ENCODE measurements at places on chromosomes 12 and 14.

- DNase-seq, result no peak
Measured at GRCh38 chr12:107360482-107360881, 267.1 kb upstream of the CRY1 start.

GRCh38 chr12:104702565-104703139, 245.9 kb downstream of the CHST11 start:
- DNase-seq, result no peak

DNA sequence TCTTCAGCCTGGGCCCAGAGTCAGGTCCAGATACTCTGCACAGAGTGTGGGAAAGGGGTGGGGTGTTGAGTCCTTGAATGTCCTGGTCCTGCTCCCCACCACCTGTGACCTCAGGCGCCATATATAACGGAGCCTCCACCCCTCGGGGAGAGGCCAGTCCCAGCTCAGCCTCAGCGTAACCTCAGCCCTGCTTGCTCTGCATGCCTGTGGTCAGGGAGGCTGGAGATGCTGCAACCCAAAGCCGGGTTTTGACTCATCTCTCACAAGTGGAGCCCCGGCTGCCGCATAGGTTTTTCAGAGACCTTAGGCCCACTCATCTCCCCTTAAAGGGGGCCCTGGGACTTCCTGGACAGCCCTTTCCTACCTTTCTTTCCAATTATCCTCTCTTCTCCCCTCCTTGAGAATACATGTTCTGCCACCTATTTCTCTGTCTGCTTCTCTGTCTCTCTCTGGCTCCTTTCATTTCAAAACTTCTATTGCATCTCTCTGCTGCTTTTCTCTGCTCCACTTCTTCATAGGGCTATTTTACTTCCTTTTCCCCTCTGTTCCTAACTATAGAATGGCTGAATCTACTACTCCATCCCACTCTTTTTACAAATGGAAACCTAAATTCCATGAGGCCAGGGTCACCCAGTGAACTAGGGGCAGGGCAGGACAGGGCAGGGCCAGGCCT, 1.2 kb downstream of the ITGB7 start:
- DNase-seq, result no peak

DNA sequence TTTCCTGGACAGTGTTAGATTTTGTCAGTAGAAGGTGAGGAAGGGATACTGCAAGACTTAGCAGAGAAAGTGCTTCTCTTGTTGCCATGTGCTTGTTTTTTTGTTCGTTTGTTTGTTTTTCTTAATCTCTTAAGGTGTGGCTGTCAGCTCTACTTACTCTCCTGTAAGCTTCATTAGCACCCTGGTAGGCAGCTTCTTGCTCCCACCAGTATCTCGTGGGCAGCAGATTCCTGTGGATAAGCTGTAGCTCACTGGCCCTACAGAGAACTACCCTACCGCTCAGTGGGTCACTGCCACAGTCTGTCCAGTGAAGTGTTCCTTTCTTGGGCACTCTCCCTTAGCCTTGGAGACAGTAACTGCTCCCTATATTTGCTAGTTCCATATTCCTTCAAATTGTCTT, 30.1 kb downstream of the VRK1 start:
- DNase-seq, result no peak

DNA sequence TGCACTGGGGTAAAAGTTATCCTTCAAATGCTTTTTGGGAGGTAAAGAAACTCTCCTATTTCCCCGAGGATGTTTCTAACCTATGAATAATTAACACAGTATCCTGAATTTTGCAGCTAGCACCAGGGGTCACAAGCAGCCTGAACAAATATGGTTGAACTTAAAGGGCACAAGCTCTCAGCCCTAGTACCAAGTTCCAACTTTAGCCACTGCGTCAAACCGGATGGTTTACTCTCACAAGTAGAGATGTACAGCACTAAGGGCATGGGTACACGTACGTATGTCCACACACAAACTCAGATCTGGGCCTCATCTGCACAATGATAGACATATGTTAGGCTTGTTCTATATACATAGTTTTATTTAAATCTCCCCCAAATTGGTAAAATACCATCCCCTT, 4.7 kb downstream of the CCDC88C start:
- no peak for DNase-seq

- DNase-seq, result no peak
Measured at GRCh38 chr14:42138406-42138805, 531.7 kb downstream of the LRFN5 start.

- DNase-seq, result no peak
Measured at GRCh38 chr12:88951860-88952561, 371.7 kb upstream of the KITLG start.

- DNase-seq, result no peak
Measured at GRCh38 chr12:123091230-123092150, 59.4 kb downstream of the PITPNM2 start.

GRCh38 chr12:107560165-107560898, 125.3 kb upstream of the PWP1 start:
- peak; percentile 48 for DNase-seq

DNA sequence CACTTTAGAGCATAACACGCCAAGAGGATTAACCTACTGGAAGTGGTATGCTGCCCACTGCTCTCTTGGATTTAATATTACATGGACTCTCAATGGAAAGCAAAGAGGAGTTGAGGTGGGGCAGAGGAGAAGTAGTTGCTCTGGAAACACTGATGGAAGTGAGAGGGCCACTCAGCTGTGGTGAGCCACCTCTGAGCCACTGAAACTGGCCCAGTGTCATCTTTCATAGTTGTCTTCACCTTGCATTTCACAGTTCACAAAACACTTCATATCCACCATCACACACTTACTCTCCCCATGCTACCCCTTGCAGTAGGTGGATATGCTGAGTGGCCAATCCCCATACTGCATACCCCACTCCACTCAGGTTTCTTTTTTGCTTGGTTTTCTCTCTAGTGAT, 12.2 kb upstream of the PCED1B start:
- no peak for DNase-seq

DNA sequence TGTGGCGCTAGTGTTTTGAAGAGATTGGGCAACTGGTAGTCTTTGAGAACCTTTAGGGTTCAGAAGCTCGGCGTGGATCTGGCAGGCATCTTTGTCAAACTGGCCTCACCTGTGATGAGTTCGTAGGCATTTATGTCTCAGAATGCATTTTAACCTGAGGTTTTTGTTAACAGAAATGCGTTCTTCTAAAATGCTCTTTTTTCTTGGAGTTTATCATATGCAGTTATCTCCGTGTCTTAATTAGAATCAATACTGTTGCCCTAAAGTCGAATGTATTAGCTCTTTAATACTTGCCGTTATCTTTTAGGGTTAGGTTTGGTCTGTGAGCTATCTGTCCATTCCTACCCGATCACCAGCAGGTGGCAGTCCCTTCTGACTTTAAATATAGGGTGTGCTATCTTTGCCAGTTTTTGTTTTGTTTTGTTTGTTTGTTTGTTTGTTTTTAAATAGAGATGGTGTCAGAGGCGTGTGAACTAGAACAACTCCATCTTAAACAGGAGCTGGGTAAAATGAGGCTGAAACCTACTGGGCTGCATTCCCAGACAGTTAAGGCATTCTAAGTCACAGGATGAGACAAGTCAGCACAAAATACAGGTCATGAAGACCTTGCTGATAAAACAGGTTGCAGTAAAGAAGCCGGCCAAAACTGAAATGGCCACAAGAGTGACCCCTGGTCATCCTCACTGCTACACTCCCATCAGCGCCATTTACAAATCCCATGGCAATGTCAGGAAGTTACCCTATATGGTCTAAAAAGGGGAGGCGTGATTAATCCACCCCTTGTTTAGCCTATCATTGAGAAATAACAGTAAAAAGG, 1.4 kb downstream of the ATF1 start:
- no peak for DNase-seq

DNA sequence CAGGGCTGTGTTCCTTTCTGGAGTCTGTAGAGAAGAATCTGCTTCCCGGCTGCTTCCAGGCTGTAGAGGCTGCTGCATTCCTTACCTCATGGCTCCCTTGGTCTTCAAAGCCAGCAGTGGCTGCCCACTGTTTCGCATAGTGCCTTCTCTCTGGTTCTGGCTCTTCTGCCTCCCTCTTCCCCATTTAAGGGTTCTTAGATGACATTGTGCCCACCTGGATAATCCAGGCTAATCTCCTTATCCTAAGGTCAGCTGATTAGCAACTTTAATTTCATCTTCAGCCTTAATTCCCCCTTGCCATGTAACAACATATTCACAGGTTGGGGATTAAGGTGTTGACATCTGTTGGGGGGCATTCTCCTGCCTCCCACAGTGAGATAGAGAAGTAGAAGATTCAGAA, 208.6 kb upstream of the TMTC1 start:
- DNase-seq, result no peak

DNA sequence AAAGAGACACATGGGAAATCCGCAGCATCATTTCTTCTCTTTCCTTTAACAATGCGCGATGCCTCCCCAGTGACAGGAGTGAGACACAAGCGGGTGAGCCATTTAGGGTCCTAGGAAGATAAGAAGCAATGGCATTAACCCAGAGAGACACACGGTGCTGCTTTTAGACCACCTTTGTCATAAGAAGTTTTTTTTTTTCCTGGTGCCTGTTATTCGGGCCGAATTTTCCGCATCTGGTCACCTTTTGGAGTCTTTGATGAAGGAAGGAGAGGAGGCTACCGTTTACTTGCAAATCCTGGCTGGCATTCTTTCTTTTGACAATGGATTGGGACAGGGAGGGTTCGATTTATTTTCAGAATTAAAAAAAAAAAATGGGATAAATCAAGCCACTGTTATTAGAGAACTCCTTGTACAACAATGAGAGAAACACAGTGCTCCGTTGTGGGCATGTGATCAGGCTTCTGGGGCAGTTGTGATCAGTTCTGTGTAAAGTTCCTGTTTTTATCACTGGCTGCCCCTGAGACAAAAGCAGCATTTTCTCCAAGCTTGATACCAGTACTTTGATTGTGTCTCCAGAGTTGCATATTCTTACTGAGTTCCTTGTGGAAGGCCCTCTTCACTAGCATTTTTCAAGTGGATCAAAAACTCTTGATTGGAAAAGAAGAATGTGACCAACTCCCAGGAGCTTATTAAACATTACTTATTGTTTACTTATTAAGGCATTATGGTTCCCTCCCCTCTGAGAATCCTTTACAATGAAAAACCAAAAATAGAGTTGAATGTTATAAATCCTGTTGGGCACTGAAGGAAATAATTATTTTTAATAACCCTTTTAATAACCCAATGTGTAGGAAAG, 1.1 kb downstream of the DIP2B start:
- DNase-seq, result no peak

DNA sequence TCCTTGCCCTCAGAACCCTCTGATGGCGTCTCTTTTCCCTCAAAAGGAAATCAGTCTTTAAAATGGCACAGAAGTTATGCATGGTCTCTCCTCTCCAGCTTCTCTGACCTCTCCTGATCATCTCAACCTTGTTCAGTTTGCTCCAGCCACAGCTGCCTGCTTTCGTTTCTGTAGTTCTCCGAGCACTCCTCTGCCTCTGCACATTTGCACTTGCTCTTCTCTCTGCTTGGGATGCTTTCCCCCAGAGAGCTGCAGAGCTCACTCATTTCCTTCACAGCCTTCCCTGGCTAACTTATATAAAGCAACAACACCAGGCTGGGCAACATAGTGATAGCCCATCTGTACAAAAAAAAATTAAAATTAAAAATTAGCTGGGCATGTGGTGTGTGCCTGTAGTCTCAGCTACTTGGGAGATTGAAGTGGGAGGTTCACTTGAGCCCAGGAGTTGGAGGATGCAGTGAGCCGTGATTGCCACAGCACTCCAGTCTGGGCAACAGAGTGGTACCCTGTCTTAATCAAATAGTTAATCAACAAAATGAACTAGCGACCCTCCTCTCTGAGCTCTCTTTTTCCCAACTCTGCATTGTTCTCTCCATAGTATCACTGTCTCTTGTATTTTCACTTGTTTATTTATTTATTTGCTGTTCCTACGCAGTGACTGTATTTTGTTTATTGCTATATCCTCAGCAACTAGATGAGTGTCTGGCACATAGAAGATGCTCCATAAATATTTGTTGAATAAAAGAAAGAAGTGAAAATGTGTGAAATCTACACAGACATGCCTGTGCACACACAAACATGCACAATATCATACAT, 37.7 kb downstream of the PPFIBP1 start:
- no peak for DNase-seq

- DNase-seq, result no peak
Measured at GRCh38 chr14:38207377-38207735, 348 bp upstream of the SSTR1 start.

DNA sequence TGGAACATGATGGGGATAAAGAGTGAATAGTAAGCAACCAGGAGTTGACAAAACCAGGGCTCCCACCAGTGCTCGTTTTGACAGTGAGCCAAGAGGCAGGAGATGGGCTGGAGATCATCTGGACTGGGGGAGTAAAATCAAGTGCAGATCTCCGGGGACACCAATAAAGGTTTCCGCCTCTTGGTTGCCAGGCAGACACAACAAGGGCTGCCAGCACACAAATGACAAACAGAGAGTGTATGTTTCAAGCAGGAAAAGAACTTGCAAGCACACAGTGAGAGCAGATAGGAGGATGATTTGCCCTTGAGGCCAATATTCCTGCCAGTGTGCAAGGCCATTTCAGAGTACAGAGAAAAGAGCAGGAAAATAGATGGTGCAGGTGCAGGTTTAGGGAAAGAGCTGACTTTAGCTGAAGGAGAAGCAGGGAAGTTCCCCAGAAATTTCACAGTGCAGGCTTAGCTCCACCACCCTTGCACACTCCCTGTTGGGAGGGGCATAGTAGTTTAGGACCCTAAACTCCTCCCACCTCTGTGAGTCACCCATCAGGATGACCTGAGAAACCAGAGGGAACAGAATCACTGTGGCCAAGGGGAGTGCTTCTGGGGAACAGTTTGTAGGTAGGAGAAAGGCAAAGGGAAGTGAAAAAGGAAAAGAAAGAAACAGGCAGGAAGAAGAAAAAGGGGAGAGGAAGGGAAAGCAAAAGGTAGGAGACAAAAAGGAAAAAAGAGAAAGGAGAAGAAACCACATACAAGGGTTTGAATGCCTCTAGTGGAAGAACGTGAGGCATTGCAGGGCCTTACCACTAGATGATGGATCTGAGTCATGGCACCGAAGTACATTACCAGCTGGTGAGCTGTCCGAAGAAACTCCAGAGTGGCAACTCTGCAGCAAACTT, 404.4 kb downstream of the SLC6A15 start:
- peak; percentile 38 for DNase-seq

- DNase-seq, result no peak
Measured at GRCh38 chr12:53324779-53325510, 3.5 kb upstream of the AAAS start.

DNA sequence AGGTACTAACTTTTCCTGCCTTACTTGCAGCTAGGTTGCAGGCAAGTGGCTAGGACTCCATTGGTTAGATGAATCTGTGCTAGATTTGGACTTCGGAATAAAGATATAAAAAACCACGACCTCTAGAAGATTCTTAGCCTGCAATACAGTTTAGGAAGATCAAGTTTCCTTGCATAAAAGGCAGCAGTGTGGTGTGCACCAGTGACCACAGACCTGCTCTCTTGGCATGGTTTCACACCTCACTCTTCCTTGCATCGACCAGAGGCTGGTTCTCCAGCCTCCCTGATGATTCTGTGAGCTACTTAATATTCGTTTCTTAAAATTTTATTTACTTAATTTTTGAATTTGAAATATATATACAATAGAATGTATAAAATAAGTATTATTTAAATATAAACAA, 9.8 kb downstream of the KLHDC1 start:
- DNase-seq, result no peak

- DNase-seq, result peak; percentile 75
Measured at GRCh38 chr14:33986804-33987203, 35.9 kb upstream of the EGLN3 start.
